Stimulated activated CD8-positive, alpha-beta memory T cell treated with anti-CD3 and anti-CD28 coated beads, Interleukin-7, amount 100 ng/mL, for 1 hour (primary cell): ENCODE measurements at places on chromosomes 13 and 19.

DNA sequence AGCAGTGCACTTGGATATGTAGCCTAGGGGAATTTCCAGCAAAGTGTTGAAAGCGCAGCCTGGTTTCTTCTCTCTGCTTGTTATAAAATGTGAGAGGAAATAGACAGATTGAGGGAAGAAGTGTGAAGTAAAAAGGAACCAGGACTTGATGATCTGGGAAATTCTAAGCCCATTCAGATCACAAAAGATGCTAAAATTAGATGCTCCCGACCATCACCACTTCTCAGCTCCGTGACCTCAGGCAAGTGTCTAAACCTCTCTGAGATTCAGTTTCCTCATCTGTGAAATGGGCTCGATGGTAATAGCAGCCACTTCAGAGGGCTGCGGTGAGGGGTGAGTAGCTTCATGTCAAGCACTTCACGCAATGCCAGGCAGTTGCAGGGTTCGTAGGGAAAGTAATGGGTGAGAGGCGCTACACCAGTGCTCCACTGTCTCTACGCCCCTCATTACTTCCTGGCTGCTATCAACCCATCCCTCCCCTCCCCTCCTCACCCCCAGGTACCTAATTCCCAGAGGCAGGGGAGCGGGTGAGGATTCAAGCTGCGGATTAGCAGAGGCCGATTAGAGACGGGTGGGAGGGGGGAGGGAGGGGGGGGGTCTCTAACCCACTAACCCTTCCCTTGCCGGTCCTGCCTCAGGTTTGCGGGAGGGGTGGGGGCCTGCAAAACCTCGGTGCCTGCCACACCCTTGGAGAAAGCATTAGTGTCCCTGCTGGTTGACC is 9.0 kb upstream of the NFIC start:
- no peak for DNase-seq

DNA sequence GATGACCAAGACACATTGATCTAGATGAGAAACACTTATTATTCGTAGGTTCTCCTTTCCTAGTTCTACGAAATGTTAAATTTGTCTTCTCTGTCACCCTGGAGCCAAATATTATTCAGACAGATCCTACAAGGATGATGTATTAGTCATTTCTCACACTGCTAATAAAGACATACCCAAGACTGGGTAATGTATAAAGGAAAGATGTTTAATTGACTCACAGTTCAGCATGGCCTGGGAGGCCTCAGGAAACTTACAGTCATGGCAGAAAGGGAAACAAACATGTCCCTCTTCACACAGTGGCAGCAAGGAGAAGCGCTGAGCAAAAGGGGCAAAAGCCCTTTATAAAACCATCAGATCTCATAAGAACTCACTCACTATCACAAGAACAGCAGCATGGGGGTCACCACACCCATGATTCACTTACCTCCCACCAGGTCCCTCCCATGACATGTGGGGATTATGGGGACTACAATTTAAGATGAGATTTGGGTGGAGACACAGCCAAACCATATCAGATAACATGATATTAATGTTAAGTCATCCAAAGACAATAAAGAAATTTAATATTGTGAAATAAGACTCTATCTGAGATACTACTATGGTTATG is 1248.8 kb upstream of the SLC10A2 start:
- DNase-seq: no peak

DNA sequence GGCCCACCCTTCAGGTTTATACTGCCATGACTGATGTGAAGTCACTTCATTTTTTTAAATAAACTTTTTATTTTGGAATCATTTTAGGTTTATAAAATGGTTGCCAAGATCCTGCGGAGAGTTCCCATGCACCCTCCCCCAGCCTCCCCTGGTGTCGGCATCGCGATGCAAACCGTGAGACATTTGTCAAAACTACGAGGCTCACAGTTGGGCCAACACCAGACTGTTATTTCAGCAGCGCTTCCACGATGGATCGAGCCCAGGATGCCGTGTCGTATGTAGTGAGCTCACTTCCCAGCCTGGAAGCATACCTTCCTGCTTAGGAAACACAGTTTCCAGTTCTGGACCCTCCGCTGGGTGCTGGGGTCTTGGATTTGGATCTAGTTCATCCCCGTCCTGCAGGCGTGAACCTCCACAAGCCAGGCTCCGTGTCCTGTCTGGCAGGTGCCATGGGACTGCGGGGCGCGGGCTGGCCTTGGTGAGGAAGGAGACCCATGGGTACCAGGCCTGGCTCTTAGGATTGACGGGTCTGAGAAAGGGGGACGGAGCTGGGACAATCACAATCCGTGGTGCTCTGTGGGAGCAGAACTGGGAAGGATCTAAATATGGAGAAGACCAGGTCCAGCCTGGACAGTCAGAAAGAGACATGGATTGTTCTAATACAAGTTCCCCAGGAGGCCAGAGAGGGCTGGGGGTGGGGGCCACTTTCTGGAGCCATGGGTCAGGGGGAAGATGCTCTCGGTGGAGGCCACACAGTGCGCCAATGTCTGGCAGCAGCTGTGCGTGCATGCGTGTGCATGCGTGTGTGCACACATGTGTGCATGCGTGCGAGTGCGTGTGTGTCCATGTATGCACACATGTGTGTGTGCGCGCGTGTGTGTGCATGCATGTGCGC is 2.4 kb upstream of the SBK2 start:
- DNase-seq: no peak

GRCh38 chr19:16015805-16016173 is 60.5 kb upstream of the TPM4 start:
- DNase-seq: no peak

DNA sequence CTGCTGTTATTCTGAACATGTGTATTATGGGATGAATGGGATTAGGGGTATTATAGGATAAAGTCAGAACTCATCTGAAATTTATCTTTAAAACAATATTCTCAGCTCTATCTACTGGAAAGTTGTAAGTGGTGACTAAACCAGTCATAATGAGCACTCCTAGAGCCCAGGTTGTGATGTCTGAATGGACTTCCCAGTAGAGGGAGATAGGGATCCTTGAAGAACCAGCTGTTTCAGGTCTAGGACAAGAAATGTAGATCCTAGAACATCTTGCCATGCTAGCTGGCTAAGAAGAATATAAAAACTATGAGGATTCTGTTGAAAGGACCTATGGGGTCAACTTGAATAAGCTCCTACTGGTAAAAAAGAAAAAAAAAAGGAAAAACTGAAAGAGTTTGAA is 310.8 kb downstream of the SLC7A1 start:
- DNase-seq: no peak
